ENCODE measurements at places on chromosomes 4 and X.

DNA sequence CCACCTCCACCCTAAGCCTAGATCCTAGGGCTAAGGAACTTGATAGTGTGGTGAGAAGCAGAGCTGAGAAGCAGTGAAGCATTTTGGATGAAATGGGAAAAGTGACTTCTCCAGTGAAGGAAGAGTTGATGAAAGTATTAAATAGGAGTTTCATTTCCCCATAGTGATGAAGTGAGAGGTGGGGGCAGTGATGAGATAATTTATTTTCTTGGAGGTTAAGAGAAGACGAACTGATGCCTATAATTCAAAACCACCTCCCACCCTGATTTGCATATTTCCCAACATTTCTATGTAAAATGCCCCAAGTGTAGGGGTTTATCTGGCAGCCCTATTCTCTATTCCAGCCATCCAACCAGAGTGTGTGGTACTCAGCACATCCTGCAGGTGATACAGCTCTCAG lies 6.3 kb downstream of the LONRF3 start:
- DNase-seq, result no peak

DNA sequence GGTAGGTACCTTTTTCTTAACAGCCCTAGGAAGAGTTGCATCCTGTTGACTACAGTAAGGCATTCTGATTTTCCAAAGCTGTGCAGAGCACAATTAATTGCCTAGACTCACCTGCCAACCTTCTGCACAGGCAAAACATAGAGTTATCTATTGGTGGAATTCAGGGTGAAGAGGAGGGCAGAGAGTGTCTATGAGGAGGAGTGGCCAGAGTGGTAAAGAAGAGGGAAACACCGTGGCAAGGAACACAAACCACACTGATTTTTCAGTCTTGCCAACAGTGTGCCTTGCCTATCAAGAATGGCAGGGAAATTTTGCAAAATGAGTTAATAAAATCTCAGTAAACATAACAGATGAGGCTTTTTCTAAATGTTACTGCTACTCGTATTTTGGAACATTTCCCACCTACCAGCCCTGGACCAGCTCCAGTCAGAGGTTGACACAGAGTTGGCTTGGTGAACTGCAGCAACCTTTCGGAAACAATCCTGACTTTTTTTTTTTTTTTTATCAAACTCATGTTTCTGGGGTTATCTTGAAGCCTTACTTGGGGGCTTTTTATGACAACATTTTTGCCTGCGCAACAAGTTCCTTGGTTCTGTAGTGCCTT lies 67.9 kb upstream of the CAPN6 start:
- DNase-seq, result no peak

DNA sequence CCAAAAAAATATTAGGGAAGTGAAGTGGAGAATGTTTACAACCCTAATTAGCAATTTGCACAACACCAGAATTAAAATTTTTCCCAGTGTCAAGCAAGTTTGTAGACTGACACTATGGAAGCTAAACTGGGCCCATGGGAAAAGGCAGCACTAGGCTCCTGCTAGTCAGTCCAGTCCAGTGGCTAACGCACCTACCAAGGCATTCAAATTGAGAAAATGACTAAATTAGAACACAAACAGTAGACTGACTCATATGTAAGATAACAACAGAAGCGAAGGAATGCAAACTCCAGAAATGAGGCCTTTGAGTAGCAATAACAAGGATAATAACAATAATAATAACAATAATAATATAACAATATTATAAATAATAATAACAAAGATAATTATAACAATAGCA lies 90.7 kb downstream of the GRIA3 start:
- no peak for DNase-seq

GRCh38 chr4:109041463-109042360 lies 260.7 kb downstream of the COL25A1 start:
- no peak for DNase-seq

DNA sequence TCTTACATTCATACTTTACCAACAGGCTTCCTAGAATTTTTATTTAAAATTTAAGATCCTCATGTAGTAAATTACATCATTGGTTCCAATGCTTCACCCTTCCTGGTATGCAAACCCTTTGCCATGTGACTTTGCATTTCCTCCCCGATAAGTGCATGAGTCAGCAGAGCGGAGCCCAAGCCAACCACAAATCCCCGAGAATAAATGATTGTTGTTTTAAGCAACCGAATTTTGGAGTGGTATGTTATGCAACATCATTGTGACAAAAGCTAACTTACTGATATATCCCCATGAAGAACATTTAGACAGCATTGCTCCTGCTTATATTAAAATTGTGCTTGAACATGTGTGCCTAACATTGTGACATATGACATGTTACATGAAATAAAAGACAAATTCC lies 199.4 kb upstream of the DDX53 start:
- peak; percentile 24 for DNase-seq

GRCh38 chrX:136209016-136209738 lies 42.0 kb downstream of the MAP7D3 start:
- peak; percentile 78 for DNase-seq

DNA sequence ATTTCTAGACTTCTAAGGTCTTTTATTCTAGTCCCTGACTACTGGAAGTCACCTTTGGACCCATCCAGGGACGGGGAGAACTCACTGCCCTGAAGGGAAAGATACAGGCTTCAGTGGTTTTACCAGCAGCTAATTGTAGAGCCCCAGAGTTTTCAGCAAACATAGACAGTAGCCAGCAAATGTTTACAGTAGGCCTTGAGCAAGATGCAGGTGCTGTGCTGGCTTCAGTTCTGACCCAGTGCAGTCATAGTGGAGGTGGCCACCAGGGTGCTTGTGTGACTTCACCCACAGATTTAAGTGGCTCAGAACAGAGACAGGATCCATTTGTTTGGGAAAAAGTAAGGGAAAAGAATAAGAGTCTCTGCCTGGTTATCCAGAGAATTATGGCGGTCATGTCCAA lies 384.4 kb upstream of the AR start:
- DNase-seq, result no peak

DNA sequence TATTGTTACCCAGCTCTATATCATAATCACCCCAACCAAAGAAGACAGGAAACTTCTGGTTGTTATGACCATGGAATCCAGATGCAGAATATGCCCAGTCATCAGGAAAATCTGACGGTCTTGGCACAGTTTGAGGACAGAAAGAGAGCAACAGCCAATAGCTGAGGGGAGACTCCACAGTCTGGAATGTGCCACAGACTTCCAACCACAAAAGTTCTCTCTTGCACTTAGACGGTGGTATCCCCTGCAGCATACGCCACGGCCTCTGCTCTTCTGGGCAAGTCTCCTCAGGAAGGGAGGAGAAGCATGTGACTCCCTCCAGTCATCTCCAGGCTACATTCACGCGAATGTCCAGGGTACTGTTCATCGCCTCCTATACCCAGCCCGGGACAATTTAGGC lies 18.4 kb downstream of the ZNF827 start:
- no peak for DNase-seq

DNA sequence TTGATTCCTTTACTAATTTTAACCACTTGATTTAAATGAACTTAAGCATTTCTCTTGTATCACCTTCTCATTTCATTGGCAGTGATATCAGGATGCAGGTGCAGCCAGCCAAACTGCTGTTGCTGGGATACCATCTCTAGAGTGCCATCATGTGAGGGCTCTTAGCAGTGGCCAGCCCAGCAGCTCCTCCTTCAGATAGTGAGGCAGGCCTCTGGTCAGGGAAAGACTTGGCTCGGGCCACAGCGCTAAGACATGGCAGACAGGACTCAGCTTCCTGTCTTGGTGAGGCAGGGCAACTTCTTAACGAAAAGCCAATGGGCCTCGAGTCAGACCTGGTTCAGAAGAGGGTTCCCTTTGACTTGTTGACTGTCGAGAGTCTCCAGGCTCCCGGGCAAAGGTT lies 50.0 kb downstream of the NOP14 start:
- no peak for DNase-seq

DNA sequence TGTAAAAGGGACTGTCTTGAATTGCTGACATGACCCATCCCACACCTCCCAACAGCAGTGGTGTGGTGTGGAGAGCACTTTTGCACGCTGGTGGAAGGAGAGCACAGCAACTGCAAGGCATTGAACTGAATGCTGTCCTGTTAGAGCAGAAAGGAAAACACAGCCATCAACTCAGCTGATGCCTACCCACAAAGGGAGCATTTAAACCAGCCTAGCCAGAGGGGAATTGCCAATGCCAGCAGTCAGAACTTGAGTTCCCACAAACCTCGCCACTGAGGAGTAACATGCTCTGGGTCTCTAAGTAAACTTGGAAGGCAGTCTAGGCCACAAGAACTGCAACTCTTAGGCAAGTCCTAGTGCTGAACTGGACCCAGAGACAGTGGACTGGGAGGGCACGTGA lies 31.9 kb downstream of the MAGED4 start:
- DNase-seq, result no peak

- no peak for DNase-seq
Measured at GRCh38 chrX:8846266-8846665, 45.1 kb upstream of the FAM9A start.

GRCh38 chr4:140833280-140833679 lies 77.1 kb upstream of the TBC1D9 start:
- DNase-seq, result no peak

GRCh38 chr4:77920371-77920770 lies 57.7 kb downstream of the MRPL1 start:
- DNase-seq, result no peak

DNA sequence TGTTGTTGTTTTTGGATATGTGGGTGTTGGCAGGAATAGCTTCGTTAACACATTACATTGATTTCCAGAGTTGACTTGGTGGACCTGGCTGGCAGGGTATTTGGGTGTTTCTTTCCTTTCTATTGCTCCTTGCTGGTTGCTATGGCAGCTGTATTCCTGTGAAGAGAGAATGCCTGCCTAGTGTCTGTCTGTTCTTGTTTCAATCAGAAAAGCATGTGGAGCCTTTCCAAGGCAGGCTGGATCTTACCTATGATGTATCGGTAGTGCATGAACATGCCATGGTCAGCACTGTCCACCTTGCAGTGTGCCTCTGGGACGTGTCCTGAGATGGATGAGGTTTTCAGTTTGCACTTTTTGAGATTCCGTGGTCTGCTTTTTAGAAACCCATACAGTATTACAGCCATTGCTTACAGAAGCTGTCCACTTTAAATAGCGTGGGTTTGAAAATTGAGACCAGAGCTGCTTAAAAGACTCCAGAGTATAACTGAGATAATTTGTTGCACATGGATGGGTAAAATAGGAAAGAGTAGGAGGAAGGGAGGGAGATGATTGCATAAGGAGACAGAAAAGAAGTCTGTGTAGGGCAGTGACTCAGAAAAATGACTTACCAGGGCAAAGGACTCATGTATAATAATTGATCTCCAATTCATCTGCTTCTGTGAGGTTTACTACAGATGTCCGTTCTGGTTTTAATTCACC lies 20.0 kb upstream of the AADAT start:
- no peak for DNase-seq

- no peak for DNase-seq
Measured at GRCh38 chrX:32455704-32456103, 755.6 kb downstream of the DMD start.

- no peak for DNase-seq
Measured at GRCh38 chr4:188732131-188732530, 592.9 kb downstream of the TRIML1 start.

- no peak for DNase-seq
Measured at GRCh38 chrX:1074172-1074571, 138.3 kb downstream of the CRLF2 start.

GRCh38 chrX:152958047-152958446 lies 35.9 kb downstream of the PNMA5 start:
- peak; percentile 14 for DNase-seq

DNA sequence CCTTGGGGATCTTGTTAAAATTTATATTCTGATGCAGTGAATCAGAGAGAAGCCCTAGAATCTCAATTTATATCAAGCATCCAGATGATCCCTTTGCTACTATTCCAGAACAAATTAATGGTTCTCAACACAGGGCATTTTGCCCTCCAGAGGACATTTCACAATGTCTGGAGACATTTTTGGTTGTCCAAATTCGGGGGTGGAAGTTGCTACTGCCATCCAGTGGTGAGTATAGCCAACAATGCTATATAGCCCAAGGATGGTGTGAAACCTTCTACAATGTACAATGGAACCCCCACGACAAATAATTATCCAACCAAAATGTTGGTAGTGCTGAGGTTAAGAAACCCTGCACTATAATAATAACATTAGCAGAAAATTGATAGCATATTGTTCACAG lies 2440.0 kb downstream of the PCDH7 start:
- DNase-seq, result peak; percentile 1

DNA sequence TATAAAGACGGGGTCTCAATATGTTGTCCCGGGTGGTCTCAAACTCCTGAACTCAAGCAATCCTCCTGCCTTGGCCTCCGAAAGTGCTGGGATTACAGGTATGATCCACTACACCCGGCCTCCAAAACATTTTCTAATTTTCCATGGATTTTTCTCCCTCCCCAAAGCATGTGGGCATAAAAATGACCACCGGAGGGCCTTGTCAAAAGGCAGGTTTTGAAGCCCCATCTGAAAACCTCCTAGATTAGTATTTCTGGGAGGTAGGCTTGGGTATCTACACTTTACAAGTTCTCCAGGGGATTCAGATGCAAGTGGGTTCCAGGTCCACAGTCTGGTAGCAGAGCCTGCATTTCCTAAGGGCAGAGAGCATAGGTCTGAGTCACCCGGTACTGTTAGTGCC lies 1.4 kb upstream of the GPR173 start:
- no peak for DNase-seq

- DNase-seq, result no peak
Measured at GRCh38 chrX:18892899-18893298, 91.0 kb downstream of the PHKA2 start.

DNA sequence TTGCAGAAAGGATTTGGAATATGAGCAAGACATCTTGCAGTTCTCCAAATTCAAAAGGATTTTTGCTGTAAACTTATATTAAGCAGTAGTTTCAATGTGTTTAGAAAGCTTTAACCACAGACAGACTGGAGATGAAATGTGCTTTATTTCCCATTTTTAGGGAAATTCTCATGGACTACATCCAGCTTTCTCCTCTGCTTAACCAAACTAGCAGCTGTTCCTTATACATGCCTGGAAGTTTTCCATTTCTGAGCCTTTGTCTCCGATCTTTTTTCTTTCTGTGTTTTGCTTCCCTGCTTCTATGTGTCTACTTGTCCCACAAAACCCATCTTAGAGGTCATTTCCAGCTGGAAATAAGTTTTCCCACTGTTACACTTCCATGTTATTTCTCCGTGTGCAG lies 41.6 kb downstream of the TMA16 start:
- DNase-seq, result no peak

- DNase-seq, result no peak
Measured at GRCh38 chrX:12747433-12747832, 43.8 kb upstream of the PRPS2 start.

DNA sequence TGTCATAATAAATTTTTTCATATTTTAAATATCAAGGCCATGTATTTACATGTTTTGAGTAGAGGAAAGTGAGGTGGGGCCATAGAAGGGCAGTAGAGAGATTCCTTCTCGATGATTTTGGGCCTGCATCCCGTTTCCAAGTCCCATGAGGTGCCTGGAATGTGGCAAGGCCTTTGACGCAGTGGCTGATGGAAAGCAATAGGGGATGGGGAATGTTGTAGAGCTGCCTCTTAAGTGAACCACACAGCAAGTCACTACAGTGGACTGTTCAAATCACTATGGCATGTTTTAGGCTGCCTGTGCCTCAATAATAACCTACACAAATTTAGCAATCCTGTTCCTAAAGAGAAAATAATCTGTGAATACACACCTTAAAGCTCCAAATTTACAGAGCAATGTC lies 48.3 kb downstream of the ANXA5 start:
- peak; percentile 16 for DNase-seq

GRCh38 chr4:127586922-127587571 lies 45.7 kb upstream of the INTU start:
- DNase-seq, result peak; percentile 71

GRCh38 chrX:31314921-31315320 lies 243.1 kb upstream of the FTHL17 start:
- no peak for DNase-seq

Data from ELF-1 (cell line).